ENCODE measurements at places on chromosomes 12 and 14.

GRCh38 chr12:94225506-94225905, 77.1 kb downstream of the PLXNC1 start:
- no peak for DNase-seq

- DNase-seq = no peak
These were observed 343.9 kb downstream of the NPAS3 start for GRCh38 chr14:33282331-33283230.

GRCh38 chr14:105549481-105549880, 23.1 kb downstream of the TMEM121 start:
- no peak for DNase-seq

DNA sequence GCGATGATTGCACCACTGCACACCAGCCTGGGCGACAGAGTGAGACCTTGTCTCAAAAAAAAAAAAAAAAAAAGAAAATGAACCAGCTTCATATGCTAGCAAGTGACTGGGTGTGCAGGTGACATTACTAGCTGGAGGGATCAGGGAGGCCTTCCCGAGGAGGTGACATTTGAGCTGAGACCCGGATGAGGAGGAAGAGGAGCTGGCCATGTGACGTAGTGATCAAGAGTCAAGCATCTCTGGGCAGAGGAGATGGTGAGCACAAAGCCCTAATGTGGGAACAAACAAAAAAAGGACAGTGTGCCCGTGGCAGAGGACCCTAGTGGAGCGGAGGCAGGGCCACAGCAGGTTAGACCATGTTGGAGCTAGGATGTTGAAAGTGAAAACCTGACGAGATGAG, 3.5 kb upstream of the PTPN6 start:
- no peak for DNase-seq

GRCh38 chr12:31119803-31120211, 46.1 kb downstream of the DDX11 start:
- no peak for DNase-seq

- DNase-seq = no peak
These were observed 29.4 kb upstream of the KRAS start for GRCh38 chr12:25280082-25280481.

DNA sequence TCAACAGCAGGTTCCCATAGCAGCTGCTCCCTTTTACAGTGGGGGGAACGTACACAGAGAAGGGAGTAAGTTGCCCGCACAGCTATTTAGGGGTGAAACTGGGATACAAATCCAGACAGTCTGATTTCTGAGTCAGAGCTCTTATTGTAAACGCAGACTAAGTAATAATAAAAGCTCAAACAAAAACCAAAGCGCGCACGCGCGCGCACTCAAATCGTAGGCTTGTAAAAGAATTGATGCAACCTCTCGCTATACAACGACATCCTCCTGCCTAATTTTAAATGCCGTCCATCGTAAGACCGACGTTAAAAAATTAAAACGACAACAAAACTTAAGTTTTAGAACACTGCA, 747 bp upstream of the DACT1 start:
- peak; percentile 51 for DNase-seq

- no peak for DNase-seq
These were observed 20.0 kb downstream of the FKBP3 start for GRCh38 chr14:45114327-45114726.

GRCh38 chr12:110846615-110847566, at the start of gene CCDC63:
Gene CCDC63, plus strand, starts transcription at chr12:110846987. Its CDS starts 5,968 bp downstream, at chr12:110852955.
- peak; percentile 80 for DNase-seq

- peak; percentile 92 for DNase-seq
These were observed at the start of gene DYRK2 for GRCh38 chr12:67648521-67649260. Gene DYRK2, plus strand, starts transcription at chr12:67648745. Its CDS starts 389 bp downstream, at chr12:67649134.

DNA sequence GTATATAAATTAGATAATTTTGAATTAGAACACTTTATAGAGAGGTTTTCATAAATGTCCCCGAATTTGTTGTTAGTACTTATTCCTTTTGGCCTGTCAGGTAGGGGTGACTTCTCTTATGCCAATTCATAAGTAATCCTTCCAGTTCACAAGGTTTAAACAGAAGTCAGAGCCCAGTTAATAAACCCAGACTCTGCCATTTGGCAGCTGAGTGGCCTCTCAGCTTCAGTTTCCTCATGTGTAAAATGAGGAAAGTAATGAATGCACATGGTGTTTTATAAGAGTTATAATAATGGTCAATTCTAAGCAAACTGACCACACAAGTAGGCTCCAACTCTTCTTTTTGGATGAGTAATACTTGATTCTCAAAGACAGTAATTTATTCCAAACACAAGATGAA, 10.3 kb downstream of the MTERF2 start:
- no peak for DNase-seq

GRCh38 chr12:127125607-127126259, 1141.2 kb upstream of the TMEM132C start:
- peak; percentile 15 for DNase-seq

- DNase-seq = no peak
These were observed 29.2 kb downstream of the ERG28 start for GRCh38 chr14:75631453-75631831.

- peak; percentile 9 for DNase-seq
These were observed 80.9 kb upstream of the TSPAN11 start for GRCh38 chr12:30845676-30846075.

- DNase-seq = no peak
These were observed 17.4 kb downstream of the TMEM119 start for GRCh38 chr12:108580531-108580930.

DNA sequence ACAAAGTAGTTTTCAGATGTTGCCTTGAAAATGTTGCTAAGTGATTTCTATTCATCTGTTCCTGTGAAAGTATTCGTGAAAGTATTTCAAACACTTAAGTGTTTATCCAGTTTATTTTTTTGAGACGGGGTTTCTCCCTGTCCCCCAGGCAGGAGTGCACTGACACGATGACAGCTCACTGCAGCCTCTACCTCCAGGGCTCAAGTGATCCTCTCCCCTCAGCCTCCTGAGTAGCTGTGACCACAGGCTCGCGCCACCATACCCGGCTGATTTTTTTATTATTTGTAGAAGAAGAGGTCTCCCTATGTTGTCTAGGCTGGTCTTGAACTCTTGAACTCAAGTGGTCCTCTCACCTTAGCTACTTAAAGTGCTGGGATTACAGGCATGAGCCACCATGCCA, 1.7 kb downstream of the ZDHHC17 start:
- DNase-seq = no peak

GRCh38 chr12:101110866-101111265, 99.2 kb downstream of the SLC5A8 start:
- no peak for DNase-seq

GRCh38 chr14:29311983-29312382, 545.4 kb downstream of the FOXG1 start:
- DNase-seq = no peak
